ENCODE measurements at places on chromosomes 13 and 19. TPM values are rescaled to one million over a fixed set of nuclear protein-coding genes. Genes with fewer than 3 reads are reported as not detected.

Gene PPAN
- polyA plus RNA-seq = 41.6 TPM

Gene CILP2
- polyA plus RNA-seq = 0.01 TPM

Gene KCTD12
- polyA plus RNA-seq = 6.6 TPM

Gene STOML3
- 0.06 TPM for polyA plus RNA-seq

Gene ZNF709
- 0.38 TPM for polyA plus RNA-seq

Gene ZNF285
- 0.64 TPM for polyA plus RNA-seq

Gene NLRP4
- not detected for polyA plus RNA-seq

Gene ARHGEF18
- polyA plus RNA-seq = 25.2 TPM

Data from esophagus (tissue), 2 donors.